Posterior cingulate gyrus (tissue), 11 donors: ENCODE measurements at places on chromosomes 1 and 21.

DNA sequence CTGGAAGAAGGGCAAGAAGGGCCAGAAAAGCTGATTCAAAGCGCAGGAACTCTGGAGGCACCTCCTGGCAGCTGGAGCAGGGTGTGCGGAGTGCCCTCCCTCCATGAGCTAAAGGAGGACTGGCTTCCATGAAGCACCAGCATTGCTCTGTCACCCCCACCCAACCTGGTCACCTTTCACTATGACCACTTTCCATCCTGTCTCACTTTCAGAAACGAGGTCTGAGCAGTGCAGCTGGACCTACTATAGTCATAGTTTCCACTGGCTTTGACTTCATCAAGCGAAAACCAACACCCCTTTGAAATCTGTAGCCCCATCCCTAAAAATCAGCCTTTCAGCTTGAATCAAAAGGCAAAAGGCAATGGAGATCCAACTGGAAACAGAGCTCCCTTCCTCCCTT, 84.8 kb upstream of the CACNA1E start:
- DNase-seq, result no peak

DNA sequence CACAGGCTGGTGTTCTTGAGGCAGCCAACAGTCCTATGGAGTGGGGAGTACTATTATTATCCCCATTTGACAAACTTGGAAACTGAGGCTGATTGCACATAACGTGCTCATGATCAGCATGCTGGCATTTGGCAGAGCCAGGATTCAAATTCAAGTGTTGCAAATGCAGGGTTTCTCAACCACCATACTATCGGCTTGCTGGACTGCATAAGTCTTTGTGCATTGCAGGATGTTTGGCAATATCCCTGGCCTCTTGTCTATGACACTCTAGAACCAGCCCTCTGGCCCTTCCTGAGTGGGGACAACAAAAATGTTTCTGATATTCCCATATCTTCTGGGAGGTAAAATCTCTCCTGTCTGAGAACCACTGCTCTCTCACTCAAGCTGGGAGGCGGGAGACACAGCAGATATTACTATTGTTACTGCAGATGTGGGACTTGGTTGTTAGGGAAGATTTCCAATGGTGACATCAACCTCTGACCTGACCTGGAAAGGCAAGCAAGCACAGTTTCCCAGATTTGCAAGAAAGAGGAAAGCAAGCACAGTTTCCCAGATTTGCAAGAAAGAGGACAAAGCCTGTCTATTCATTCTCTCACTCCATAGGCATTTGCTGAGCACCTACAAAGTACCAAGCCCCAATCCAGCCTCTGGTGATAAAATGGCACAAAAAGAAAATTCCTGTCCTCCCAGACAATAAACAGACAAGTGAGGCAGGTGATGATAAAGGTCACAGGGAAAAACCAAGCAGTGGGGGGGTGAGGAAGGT, 1.0 kb upstream of the AADACL3 start:
- no peak for DNase-seq

DNA sequence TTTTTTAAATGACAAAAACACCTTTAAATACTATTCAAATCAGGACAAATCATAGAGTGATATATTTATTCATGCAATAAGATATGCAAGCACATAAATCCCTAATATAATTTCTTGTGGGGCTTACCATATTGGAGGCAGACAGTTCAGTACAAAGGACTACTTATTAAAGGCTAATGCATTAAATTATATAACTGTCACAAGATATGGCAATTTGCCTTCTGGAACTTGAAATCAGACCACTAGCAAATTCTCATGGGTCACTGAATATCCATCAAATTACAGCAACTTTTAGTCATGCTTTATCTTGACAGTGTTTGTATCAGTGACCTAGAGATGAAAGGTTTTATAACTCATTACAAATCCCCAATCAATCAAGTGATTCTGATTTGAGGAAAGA, 54.1 kb upstream of the NCAM2 start:
- DNase-seq, result no peak

- no peak for DNase-seq
Observed at GRCh38 chr1:42953182-42954180, 5.2 kb downstream of the SLC2A1 start.

DNA sequence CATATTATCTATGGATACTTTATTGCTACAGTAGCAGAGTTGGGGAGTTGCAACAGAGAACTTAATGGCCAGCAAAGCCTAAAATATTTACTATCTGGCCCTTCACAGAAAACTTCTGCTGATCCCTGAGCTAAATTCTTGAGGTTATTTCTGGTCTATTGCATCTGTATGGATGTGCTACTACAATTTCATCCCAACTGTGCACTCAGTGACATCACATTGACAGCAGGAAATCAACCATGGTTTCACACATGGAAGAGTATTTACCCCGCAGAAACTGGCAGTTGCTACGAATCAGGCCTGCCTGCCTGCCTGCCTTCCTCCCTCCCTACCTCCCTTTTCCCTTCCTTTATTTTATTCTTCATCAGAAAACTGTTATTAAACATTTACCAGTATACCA, 12.1 kb downstream of the CLCA2 start:
- DNase-seq, result no peak

- no peak for DNase-seq
Observed at GRCh38 chr1:53587252-53587988, 128.2 kb downstream of the DMRTB1 start.

- peak; percentile 35 for DNase-seq
Observed at GRCh38 chr1:28775121-28775942, 36.6 kb upstream of the OPRD1 start.

GRCh38 chr1:11188381-11188780, 774 bp upstream of the ANGPTL7 start:
- no peak for DNase-seq

DNA sequence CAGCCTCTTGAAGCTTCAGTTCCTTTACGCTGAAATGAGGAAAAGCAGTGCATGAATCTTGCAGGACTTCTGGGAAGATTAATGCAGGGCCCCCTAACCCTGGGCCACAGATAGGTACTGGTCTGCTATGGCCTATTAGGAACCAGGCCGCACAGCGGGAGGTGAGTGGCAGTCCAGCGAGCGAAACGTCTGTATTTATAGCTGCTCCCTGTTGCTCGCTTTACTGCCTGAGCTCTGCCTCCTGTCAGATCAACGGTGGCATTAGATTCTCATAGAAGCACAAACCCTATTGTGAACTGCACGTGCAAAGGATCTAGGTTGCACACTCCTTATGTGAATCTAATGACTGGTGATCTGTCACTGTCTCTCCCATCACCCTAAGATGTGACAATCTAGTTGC, 130.2 kb downstream of the CHRM3 start:
- no peak for DNase-seq

DNA sequence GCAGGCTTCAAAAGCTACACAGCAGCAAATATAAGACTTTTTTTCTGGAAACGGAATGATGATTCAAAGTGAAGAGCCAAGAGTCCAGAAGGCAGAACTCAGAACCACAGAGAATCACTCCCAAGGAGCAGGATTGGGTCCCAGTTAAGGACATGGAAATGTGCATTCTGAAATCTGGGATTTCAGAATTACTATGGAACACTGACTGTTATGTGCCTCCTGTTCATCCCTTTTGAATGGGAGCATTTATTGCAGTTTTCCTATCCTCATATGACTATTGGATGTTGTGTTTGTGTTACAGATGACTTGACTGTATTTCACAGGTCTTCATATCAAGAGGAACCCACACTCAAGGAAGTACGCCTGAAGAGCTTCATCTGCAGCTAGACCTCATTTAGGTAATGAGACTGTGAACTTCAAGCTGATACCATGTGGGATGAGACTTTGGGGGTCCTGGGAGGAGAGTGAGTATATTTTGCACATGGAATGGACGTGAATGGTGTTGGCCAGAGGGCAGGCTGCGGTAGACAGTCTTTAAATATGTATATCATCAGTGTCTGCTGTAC, 17.1 kb upstream of the CAP1 start:
- no peak for DNase-seq

DNA sequence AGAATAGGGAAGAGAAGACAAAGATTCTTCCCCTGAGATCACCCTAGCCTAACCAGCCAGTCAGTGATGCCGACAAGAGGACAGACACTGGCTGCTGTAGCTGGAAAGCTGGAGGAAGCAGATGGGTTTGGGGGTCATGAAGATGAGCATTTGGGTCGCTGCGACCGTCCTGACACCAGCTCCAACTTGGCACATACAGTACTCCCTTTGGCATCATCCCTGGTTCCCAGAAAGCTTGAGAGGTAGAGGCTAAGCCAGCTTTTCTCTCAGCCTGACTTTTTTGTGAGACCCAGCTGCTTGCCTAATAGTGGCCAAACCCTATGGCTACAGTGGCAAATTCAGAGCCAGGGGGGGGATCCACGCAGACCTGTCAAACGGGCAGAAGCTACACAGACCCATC, 43.0 kb upstream of the IKBKE start:
- no peak for DNase-seq

DNA sequence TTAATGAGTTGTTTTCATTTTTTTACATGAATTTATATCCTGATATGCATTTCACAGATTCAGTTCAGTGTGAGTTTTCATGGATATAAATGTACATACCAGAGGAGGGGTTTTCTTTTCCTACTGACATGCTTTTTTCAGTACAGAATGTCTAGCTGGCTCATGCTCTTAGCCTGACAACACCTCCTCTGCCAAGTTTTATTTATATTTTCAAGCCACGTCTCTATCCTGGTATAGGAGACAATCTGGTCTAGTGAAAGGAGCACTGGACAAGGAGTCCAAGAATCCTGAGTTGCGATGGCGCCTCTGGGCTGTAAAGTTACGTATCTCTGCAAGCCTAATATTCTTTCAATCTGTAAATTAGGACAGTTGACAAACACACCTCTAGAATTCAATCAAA, 4.9 kb downstream of the DAB1 start:
- no peak for DNase-seq

GRCh38 chr1:226649244-226649643, 89.8 kb downstream of the ITPKB start:
- DNase-seq, result no peak

DNA sequence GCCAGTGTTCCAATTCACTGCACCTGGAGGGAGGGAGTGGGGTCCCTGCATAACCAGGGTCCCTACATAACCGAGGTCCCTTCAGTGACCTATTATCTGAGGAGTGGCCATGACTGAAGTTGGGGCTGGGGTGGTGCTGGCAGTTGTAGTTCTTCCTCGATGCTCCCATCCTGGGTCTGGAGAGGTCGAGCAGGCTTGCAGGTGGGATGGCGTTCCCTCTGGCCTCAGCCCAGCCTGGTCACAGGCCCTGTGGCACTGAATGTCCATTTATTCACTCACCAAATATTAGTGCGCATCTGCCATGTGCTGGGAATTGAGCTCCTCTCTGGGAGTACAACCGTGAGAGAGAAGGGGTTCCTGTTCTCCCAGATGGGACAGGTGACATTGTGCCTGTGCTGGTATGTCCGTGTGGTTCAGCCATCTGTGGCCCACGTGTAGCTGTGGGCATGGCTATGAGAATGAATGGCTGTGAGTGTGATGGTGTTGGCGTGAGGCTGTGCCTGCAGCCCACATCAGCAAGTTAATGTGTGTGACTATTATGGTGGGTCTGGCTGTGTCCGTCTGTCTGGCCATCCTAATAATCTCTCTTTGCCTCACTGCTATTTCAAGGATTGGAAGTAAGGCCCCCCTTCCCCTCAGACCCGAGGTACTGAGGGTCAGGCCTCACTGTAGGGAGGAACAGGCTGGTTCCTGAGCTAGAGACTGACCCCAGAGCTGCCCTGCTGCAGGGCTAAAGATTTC, 3.9 kb upstream of the SLC6A9 start:
- DNase-seq, result no peak

GRCh38 chr21:45351526-45352275, 53.3 kb upstream of the COL18A1 start:
- peak; percentile 57 for DNase-seq

DNA sequence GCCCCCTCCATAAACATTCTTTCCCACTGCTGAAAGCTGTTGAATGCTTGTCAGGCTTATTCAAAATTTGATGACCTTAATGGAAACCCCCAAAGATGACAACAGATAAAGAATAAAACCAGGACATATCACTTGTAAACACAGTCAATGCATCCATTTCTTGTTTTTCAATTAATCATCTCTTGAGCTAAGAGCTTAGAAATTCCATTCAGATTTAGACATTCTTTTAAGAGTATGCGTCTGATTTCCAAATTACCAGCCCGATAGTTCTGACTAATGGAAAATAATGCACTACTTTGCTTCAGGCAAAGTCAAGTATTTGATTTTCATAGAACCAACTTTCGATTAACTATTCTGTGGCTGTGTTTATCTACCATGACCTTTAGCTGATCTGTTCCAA, 100.6 kb upstream of the RUNX1 start:
- DNase-seq, result no peak

GRCh38 chr1:182869241-182869666, 30.1 kb downstream of the DHX9 start:
- no peak for DNase-seq

DNA sequence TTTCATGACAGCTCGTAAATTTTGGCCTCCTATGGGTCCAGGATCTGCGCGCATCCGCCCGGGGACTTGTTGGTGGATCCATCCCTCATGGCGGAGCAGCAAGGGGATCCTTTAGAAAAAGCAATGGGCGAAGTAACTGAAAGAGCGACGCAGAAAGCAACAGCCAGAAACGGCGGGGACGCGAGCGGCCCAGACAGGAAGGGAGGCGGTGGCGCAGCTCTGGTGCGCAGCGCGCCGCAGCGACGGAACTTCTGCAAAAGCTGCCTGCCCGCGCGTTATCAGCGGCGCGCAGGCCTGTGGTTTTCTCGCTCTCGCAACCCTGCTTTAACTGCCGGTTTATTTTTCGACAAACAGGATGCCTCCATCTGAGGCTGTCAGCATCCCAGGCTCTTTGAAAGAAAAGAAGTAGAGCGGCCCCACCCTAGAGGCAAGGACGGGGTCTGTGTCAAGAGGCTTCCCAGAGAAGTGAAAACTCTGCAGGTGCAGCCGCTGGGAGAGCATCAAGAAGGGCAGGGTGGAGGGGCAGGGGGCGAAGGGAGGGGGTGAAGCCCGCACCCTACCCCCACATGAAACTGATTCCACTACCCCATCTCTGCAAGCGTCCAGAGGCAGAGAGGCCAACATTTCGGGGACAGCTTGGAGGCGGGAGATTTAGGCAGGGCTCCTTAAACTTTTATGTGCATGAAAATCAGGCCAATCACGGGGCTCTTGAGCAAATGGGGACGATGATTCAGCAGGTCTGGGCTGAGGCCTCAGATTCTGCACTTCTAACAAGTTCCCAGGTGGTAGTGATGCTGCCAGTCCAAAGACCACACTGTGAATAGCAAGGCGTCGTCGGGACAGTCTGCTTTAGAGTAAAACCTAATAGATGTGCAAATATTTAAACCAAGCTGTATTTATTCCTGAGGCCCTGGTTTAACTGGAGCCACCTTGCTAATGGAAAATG, 22.2 kb downstream of the RUNX1 start:
- DNase-seq, result peak; percentile 17

- DNase-seq, result no peak
Observed at GRCh38 chr1:177315761-177316160, 145.0 kb downstream of the BRINP2 start.

- peak; percentile 29 for DNase-seq
Observed at GRCh38 chr1:21397813-21398188, 42.1 kb upstream of the NBPF3 start.
